ENCODE measurements at places on chromosomes 13 and 19.

GRCh38 chr13:113730831-113731191 is 28.2 kb upstream of the TMEM255B start:
- H3K27me3 ChIP-seq = no peaks in the 10 kb centered on the region
- H3K27ac ChIP-seq = no peak overlapping the region

- no peaks in the 10 kb centered on the region for H3K27me3 ChIP-seq
- no peak overlapping the region for H3K27ac ChIP-seq
- peaks cover 4% of the 10 kb centered on the region for H3K4me1 ChIP-seq
- DNase-seq = peak; percentile 4
These were observed 5.7 kb downstream of the WDR62 start for GRCh38 chr19:36060430-36060829.

DNA sequence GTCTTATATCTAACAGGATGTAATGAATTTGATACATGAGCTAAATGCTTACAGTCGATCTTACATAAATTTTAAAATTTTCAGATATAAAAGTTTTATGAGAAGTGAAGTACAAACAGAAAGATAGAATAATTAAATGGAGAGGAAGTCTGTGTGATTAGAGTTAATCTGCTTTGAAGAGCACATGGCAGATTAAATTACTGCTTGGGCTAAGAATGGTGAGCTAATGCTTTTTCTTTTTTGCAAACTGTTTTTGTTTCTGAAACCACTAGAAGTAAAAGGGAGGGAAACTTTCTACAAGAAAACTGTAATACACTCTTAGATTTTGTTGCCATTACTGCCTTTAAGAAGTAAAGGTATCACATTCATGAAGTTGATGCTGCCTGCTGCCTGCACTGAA is 96.3 kb upstream of the SPRY2 start:
- peaks cover 3% of the 10 kb centered on the region for H3K4me1 ChIP-seq
- H3K4me3 ChIP-seq = no peak overlapping the region
- no peaks in the 10 kb centered on the region for H3K27me3 ChIP-seq

GRCh38 chr13:106513025-106513983 is 22.2 kb downstream of the EFNB2 start:
- no peak overlapping the region for H3K27ac ChIP-seq
- peaks cover 6% of the 10 kb centered on the region for H3K27me3 ChIP-seq
- no peaks in the 10 kb centered on the region for H3K36me3 ChIP-seq
- no peak overlapping the region for H3K4me3 ChIP-seq

DNA sequence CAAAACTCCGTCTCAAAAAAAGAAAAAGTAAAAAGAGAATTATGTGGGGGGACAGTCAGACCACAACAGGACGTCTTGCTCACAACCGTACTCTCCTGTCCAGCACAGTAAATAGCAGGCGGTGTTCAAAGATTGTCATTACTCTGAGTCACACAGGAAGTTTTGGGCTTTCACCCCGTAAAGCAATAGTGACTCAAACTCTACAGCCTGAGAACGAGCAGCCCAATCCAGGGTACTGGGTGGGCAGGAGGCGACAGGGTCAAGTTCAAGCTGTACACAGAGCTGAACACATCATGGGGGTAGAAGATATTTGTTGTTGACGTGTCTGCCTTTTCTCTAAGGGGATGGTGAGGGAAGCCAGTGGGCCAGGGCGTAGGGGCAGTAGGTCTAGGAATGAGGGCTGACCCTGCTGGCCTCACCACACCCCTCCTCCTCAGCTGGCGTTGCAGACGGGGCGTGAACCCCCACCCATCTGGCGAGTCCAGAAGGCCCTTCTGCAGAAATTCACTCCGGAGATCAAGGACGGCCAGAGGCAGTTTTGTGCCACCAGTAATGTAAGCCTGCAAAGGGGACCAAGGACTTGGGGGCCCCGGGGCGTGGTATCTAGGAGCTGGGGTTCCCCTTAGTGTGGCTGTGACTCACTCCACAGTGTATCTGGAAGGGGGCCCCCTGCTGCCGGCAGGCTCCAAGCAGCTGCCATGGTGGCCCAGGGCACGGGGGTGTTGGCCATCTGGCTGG is 23.3 kb downstream of the PRR12 start:
- H3K27ac ChIP-seq = peak overlapping the region; percentile 1
- no peak overlapping the region for H3K4me3 ChIP-seq

DNA sequence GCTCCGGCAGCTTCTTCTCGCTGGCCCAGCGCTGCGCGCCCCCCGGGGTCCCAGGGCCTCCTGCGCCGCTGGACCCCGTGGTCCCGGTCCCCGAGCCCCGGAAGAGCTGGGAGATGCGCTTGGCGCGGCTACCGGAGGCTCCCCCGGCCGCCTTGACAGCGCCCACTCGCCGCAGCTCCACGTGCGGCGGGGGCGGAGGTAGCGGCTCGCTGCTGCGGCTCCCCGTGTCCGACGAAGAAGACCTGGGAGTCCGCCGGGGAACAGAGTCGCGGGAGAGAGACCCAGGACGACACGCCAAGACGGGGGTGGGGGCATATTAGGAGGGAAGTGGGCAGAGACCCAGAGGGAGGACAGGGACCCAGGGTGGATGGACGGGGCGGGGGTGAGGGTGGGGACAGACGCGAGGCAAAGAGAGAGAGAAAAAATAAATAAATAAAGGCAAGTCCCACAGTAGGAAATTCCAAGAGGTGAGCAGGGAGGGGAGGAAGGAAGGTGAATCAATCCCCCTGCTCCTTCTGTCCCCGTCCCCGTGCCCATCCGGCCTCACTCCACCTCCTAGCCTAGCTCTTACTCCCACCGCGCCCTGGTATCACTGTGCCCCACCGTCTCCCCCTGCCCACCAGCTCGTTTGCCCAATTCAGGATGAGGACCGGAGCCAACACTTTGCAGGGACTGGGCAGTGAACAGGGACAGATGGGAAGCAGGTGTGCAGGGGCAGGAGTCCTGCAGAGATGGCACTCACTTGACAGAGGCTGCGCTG is 826 bp downstream of the RASIP1 start:
- DNase-seq = no peak
- no peak overlapping the region for H3K27ac ChIP-seq
- peaks cover 11% of the 10 kb centered on the region for H3K4me1 ChIP-seq
- peak overlapping the region; percentile 17 for H3K4me3 ChIP-seq
- no peaks in the 10 kb centered on the region for H3K36me3 ChIP-seq

DNA sequence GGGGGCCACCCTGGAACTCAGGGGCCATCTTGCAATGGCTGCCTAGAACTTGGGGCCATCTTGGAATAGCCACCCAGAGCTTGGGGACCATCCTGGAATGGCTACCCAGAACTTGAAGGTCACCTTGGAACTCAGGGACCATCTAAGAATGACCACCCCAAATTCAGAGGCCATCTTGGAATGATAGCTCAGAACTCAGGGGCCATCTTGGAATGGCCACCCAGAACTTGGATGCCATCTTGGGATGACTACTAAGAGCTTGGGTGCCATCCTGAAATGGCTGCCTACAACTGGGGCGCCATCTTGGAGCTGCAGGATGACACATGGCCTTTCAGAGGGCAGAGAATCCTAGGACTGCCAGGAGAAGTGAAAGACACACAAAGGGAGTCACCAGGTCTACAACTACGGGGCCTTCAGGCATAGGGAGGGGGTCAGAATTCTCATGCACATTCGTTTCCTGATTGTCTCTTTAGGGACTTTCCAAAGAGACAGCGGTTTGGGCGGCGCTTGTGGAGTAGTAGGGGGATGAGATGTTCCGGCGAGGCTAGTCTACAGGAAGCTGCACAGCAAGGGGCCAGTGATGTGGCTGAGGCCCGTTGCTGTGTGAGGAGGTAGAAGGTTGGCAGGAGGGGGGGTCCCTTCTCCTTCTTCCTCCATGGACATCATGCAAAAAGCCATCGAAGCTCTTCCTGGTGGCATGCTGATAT is 125.0 kb downstream of the IER2 start:
- H3K27ac ChIP-seq = no peak overlapping the region
- H3K36me3 ChIP-seq = no peaks in the 10 kb centered on the region
- peaks cover 10% of the 10 kb centered on the region for H3K27me3 ChIP-seq
- no peak overlapping the region for H3K4me3 ChIP-seq
- peak; percentile 34 for DNase-seq
- H3K4me1 ChIP-seq = no peaks in the 10 kb centered on the region

- no peaks in the 10 kb centered on the region for H3K4me1 ChIP-seq
- peaks cover 25% of the 10 kb centered on the region for H3K36me3 ChIP-seq
- no peak overlapping the region for H3K4me3 ChIP-seq
- DNase-seq = no peak
These were observed 202.4 kb downstream of the LMO7 start for GRCh38 chr13:75838366-75839005.

- no peaks in the 10 kb centered on the region for H3K4me1 ChIP-seq
- peaks cover 65% of the 10 kb centered on the region for H3K27me3 ChIP-seq
- no peak for DNase-seq
These were observed 4.9 kb downstream of the ZSCAN1 start for GRCh38 chr19:58038688-58039204.

- H3K4me1 ChIP-seq = no peaks in the 10 kb centered on the region
- DNase-seq = no peak
- no peaks in the 10 kb centered on the region for H3K36me3 ChIP-seq
These were observed 32.5 kb downstream of the CCDC70 start for GRCh38 chr13:51894239-51894638.

GRCh38 chr19:1450735-1451731 is 1.1 kb downstream of the APC2 start:
- no peaks in the 10 kb centered on the region for H3K36me3 ChIP-seq
- H3K4me1 ChIP-seq = peaks cover 53% of the 10 kb centered on the region
- H3K4me3 ChIP-seq = no peak overlapping the region
- H3K27me3 ChIP-seq = peaks cover 10% of the 10 kb centered on the region
- DNase-seq = no peak

DNA sequence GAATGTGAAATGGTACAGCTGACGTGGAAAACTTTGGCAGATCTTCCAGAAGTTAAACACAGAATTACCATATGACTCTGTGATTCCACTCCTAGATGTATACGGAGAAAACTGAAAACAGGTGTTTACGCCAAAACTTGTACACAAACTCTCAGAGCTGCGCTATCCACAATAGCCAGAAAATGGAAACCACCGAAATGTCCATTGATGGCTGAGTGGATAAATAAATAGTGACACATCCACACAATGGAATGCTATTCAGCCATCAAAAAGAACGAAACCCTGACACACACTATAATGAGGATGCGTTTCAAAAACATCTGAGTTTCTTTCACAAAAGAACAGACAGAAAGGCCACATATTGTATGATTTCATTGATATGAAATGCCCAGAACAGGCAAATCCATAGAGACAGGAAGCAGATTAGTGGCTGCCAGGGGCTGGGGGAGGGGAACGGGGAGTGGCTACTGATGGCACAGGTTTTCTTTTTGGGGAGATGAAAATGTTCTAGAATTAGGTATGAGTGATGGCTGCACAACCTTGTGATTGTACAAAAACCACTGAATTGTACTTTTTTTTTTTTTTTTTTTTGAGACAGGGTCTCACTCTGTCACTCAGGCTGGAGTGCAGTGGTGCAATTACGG is 33.0 kb downstream of the IL12RB1 start:
- peaks cover 7% of the 10 kb centered on the region for H3K4me1 ChIP-seq
- H3K36me3 ChIP-seq = no peaks in the 10 kb centered on the region
- no peak overlapping the region for H3K4me3 ChIP-seq
- no peaks in the 10 kb centered on the region for H3K27me3 ChIP-seq

GRCh38 chr13:41060724-41061074 is 610 bp upstream of the WBP4 start:
- peaks cover 3% of the 10 kb centered on the region for H3K36me3 ChIP-seq
- no peaks in the 10 kb centered on the region for H3K27me3 ChIP-seq
- peak overlapping the region; percentile 82 for H3K27ac ChIP-seq

DNA sequence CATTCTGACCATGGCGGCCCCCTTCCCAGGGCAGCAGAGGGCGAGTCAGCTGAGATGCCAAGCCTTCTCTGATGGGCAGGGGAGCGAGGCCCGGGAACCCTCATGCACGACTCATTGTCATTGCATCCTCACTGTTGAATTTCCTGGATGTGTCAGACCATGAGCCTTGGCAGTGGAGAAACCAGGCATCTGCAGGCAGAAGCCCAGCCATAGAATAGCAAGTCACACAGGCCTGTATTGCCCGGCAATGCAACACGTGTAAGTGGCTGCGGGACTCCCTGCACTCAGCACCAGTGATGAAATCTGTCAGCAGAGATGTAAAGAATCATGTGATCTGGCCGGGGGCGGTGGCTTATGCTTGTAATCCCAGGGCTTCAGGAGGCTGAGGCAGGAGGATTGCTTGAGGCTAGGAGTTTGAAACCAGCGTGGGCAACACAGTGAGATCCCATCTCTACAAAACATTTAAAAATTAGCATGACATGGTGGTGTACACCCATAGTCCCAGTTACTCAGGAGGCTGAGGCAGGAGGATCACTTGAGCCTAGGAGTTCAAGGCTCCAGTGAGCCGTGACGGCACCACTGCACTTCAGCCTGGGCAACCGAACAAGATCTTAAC is 199.7 kb downstream of the KATNAL1 start:
- H3K36me3 ChIP-seq = no peaks in the 10 kb centered on the region
- H3K4me3 ChIP-seq = no peak overlapping the region
- H3K27me3 ChIP-seq = no peaks in the 10 kb centered on the region
- DNase-seq = no peak

DNA sequence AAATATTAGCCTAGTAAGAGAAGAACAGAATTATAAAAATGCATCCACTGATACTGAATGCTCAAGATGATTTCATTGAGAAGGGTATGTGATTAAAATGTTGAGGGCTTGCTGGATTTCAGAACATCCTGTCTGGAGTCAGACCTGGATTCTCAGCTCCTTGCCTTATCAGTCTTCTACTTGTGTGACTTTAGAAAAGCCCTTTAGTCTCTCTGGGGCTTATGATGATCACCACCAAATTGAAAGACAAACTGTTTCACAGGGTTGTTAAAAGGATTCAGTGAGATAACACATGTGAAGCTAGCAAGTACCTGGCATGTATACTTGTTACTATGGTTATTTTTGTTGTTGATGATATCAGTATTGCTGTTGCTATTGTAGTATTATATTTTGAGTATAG is 118.4 kb downstream of the GPC6 start:
- no peaks in the 10 kb centered on the region for H3K27me3 ChIP-seq
- DNase-seq = no peak
- no peaks in the 10 kb centered on the region for H3K4me1 ChIP-seq
- no peaks in the 10 kb centered on the region for H3K36me3 ChIP-seq

- H3K4me1 ChIP-seq = no peaks in the 10 kb centered on the region
- no peak overlapping the region for H3K27ac ChIP-seq
- no peaks in the 10 kb centered on the region for H3K36me3 ChIP-seq
- no peak overlapping the region for H3K4me3 ChIP-seq
These were observed 77.5 kb upstream of the CACNA1A start for GRCh38 chr19:13583753-13584152.

DNA sequence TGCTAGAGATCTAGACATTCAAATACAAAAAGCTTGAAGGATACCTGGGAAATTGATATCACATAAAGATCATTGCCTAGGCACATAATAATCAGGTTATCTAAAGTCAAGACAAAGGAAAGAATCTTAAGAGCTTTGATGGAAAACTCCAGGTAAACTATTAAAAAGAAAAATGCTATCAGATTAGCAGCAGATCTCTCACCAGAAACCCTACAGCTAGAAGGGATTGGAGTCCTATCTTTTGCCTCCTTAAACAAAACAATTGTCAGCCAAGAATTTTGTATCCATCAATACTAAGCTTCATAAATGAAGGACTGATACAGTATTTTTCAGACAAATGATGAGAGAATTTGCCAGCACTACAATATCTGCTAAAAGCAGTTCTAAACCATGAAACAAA is 682.4 kb upstream of the ATXN8OS start:
- no peak for DNase-seq
- no peaks in the 10 kb centered on the region for H3K4me1 ChIP-seq
- no peaks in the 10 kb centered on the region for H3K36me3 ChIP-seq

- no peaks in the 10 kb centered on the region for H3K27me3 ChIP-seq
- no peaks in the 10 kb centered on the region for H3K4me1 ChIP-seq
- H3K27ac ChIP-seq = no peak overlapping the region
- no peaks in the 10 kb centered on the region for H3K36me3 ChIP-seq
- no peak for DNase-seq
These were observed 28.2 kb downstream of the VSTM1 start for GRCh38 chr19:54035215-54036178.

- peak overlapping the region; percentile 53 for H3K4me3 ChIP-seq
- peaks cover 82% of the 10 kb centered on the region for H3K4me1 ChIP-seq
- H3K27ac ChIP-seq = peak overlapping the region; percentile 83
- peaks cover 4% of the 10 kb centered on the region for H3K36me3 ChIP-seq
These were observed 37.6 kb upstream of the C1QTNF9 start for GRCh38 chr13:24271601-24272451.

Data from T-cell (primary cell).